ENCODE measurements at places on chromosomes 7 and 10. TPM values are rescaled to one million over a fixed set of nuclear protein-coding genes. Genes with fewer than 3 reads are reported as not detected.
A peak's percentile ranks its signal among the peaks of the same experiment; 100 is the strongest.

GRCh38 chr7:139522830-139523198 is 671 bp upstream of the CLEC2L start:
- no peak for DNase-seq

DNA sequence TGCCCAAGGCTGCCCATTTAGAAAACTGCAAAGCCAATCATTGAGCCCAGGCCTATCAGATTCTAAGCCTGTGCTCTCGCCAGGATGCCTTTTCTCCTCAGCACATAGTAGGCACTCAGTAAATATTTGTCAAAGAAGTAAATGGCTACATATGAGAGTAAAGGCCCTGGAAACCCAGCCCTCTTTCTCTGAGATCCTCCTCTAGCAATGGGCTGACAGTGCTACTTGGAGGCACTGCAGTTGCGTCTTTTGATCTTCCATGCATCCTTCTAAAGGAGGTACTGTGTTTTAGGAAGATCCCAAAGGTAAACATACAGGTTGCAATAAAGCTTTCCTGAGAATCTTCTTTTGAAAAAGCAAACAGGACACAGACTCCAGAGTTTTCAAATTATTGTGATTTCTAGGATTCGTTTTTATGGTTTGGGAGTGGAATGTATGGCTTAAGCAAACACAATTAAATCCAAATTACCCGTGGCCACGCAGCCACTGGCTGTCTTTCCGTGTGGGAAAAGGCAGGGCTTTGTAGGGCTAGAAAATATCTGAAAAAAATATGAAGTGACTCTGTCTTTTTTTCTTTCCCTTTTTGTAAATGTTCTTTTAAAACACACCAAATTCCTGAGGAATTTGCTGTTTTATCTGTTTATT is 151.3 kb upstream of the BMPER start:
- DNase-seq: no peak

The IGFBP1 gene
- total RNA-seq: not detected

- DNase-seq: no peak
Measured at GRCh38 chr10:125283191-125283835, 123.0 kb upstream of the CTBP2 start.

GRCh38 chr7:4049202-4049601 is 632.9 kb upstream of the FOXK1 start:
- DNase-seq: no peak

DNA sequence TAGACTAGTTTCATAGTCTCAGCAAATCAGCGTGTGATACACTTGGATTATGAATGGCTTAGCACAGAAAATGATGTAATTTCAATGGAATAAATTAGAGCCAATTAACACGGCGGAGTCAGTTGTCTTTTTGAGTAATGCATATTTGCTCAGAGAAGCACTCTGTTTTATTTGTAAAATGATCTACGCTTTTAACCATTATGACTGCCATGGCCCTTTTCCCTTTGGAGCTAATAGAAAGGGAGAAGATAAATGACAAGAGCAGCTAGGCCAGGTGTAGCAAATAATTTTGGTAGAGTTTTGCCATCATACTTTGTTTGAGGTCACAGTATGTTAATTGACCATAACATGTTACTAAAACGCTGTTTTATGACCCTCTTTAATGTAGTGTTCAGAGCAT is 86.8 kb downstream of the GPR158 start:
- DNase-seq: no peak

GRCh38 chr10:79046326-79046725 is 22.4 kb upstream of the ZMIZ1 start:
- peak; percentile 2 for DNase-seq

The ARHGEF35 gene
- 9.6 TPM for total RNA-seq

GRCh38 chr7:151271699-151272355 is 23.3 kb upstream of the SMARCD3 start:
- no peak for DNase-seq

The HMX2 gene
- 0.31 TPM for total RNA-seq

DNA sequence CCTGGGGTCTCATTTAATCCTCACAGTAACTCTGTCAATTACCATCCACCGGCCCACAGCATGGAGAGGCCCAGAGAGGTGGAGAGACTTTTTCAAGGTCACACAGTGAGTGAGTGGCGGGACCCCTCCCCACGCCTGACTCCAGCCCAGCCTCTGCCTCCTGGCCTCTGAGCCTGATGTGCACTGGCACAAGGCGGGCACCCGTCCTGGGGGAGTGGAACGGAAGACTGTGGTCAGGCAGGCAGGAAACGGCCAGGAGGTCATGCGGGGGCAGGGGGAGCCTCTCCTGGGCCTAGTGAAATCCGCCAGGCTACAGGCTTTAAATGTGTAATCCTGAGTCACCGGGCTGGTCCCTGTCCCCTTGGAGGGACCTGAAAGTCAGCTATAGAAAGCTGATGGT is 32.2 kb downstream of the ZCCHC24 start:
- DNase-seq: peak; percentile 68

- DNase-seq: no peak
Measured at GRCh38 chr7:123573896-123574467, 16.4 kb upstream of the NDUFA5 start.

The PRSS58 gene
- total RNA-seq: not detected

DNA sequence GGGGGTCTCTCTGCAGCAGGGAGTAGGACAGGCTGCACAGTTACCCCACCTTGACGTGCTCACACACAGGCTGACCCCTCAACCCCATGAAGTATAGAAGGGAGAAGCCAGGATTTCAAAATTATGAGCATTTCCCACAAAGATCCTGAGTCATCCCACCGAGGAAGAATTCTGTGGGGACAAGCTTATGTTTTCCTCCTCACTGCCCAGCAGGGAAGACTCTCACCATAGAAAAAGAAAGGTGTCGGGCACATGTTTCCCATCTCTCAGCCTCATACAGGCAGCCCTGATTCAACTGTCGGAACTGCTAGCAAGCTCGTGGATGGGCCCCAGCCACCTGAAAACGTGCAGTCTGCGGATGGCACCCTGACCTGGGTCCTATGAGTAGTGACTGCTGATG is 499.7 kb upstream of the MKI67 start:
- DNase-seq: no peak

DNA sequence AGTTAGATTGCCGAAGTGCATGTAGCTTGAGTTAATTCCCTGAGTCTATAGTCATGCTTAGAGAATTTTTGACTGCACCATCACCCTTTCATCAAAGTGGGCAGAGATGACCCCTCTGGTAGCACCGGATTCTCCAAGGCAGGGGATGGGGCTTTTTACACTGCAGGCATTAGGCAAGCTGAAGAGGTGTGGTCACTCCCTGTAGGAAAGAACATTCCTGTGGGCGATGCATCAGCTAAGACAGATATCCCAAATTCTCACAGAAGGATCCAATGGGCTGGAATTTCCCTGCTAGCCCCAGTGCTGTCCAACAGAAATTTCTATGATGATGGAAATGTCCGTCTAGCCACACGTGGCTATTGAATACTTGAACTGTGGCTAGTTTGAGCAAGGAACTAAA is 118.2 kb downstream of the ADAM12 start:
- no peak for DNase-seq

The KLF14 gene
- not detected for total RNA-seq

- no peak for DNase-seq
Measured at GRCh38 chr7:152395112-152395511, 40.7 kb downstream of the KMT2C start.
